ENCODE measurements at places on chromosomes 5 and 9.

GRCh38 chr5:141878186-141878710, at the start of gene PCDH1:
TSS of gene PCDH1 (minus strand) at chr5:141878410. CDS start at chr5:141878262, 148 bp downstream.
- no peak for DNase-seq

GRCh38 chr5:96984506-96985192, 48.8 kb downstream of the LNPEP start:
- DNase-seq: no peak

GRCh38 chr9:108579757-108580439, 275.9 kb downstream of the ACTL7B start:
- DNase-seq: no peak

DNA sequence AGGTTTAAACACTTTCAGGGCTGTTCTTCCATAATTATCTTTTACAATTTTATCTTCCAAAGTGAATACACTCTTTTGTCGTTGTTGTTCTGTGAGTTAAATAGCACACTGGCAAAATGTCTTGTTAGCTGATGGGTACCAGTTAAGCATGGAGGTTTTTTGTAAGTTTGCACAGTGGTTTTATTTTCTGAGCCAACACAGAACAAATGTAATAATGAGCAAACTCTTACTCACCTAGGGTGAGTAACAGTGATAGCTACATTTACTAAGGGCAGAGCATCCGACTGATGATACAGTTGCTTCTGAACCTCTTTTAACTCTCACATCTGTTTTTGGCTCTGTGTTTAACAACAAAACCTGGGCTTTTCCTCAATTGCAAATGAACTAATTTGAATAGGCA, 103.2 kb downstream of the CTNND2 start:
- no peak for DNase-seq

DNA sequence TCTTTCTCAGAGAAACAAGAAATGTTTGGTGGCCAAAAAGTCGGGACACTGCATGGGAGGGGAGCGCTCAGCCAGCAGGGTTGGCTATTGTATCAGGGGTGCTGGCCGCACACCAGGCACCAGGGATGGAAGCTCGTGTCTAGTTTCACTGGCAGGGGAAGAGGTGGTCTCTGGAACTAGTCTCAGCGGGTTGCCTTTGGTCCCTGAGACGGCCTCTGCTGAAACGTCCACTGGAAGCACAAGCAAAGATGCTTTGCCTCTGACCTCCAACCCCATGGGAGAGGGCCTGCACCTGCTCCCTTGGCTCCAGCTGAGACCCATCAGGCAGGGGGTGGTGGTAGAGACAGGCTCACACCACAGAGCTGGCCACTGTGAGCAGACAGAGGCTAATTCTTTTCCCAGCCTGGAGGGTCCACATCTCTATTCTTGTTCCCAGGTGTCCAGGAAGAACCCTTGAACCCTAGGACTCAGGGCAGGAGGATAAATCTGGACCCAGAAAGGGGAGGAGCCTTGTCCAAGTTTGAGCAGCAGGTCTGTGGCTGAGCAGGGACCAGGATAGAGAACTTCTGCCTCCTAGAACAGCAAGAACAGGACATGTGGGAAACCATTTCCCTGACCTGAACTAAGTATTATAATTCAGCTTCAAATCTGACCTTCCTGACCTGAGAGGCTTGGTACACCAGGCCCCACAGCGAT, 102.6 kb downstream of the RGS3 start:
- DNase-seq: no peak

GRCh38 chr5:54304040-54304439, 6.3 kb downstream of the ARL15 start:
- DNase-seq: no peak

GRCh38 chr5:115396688-115397087, 100.2 kb upstream of the CCDC112 start:
- no peak for DNase-seq

- no peak for DNase-seq
Observed at GRCh38 chr9:124621371-124622328, 114.5 kb upstream of the NR5A1 start.

DNA sequence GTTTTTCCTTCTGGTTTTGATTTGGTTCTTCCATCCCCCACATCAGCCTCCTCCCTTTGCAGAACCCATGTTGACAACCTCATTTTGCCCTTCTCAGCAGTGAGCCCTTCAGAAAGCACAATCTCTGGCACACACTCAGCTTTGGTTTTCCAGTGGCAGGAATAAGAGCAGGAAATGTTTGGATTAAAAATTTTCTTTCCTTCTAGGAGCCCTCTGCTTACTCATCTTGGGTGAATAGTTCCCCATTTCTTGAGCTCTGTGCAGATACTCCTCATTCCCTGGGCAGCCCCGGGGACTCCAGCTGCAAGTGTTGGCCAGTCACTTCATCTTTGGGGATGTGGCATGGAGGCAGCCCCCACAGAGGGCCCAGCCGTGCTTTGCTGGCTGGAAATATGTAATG, 170.5 kb downstream of the NR3C1 start:
- no peak for DNase-seq

GRCh38 chr5:78985725-78986223, 664 bp upstream of the ARSB start:
- no peak for DNase-seq

DNA sequence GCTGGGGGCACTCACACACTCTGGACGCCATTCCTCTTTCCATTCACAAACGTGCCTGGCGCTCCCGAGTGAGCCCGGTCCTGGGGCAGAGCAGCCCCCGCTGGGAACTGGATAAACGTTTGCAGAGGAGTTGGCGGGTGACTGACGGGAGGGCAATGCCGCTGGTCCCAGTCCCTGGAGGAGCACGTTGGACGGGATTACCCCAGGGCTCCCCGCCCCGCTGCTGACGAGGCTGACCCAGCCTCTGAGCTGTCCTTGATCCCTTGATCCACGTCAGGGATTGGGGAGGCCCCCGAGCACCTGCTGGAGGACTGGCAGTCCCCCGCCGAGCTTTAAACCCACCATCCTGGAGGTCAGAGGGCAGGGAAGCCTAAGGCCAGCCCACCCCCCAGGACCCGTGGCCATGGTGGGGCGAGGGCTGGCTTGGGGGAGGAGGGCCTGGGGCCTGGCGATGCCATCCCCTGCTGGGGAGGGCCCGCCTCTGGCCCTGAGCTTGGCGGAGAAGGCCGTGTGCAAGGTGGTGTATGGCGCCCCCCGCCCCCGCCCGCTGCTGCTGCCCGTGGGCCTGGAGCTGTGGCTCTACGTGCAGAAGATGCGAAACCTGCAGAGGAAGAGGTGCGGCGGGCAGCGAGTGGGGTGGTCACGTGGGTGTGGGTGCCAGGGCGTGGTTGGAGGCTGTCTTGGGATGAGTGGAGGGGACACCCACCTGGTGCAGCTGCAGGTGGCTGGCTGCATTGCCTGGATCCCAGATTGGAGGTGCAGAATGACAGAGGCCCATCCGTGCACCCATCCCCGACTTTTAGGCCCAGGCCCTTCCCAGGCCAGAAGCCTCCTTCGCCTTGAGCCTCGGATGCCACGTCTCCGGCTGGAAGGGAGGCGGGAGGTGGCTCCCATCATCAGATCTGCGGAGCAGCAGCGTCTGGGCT, 4.5 kb downstream of the GPSM1 start:
- DNase-seq: no peak

- no peak for DNase-seq
Observed at GRCh38 chr9:76878933-76879332, 27.0 kb downstream of the PRUNE2 start.

GRCh38 chr9:112719696-112720095, 1.8 kb upstream of the INIP start:
- no peak for DNase-seq

- DNase-seq: no peak
Observed at GRCh38 chr5:35158622-35159369, 71.5 kb downstream of the PRLR start.

DNA sequence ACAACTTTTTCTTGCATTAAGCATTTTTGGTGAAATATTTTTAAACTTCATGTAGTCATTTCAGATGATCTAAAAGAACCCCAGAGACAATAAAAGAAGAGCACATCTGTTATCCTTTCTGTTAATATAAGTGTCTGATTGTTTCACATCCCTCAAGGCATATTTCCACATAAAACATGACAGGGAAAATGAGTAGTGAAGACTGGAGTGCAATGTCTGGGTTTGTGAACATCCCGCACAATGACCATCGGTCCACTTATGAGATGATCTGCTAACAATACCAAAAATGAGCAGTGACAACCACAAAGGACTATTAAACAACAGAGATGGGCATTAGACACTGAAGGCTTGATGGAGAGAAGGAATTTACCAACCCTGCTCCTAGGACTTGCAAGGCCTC, 209.1 kb downstream of the NR2F1-AS1 start:
- DNase-seq: no peak

- DNase-seq: no peak
Observed at GRCh38 chr5:149724130-149724840, 5.8 kb upstream of the PPARGC1B start.

GRCh38 chr5:170638454-170639220, 134.8 kb downstream of the KCNIP1 start:
- DNase-seq: no peak

DNA sequence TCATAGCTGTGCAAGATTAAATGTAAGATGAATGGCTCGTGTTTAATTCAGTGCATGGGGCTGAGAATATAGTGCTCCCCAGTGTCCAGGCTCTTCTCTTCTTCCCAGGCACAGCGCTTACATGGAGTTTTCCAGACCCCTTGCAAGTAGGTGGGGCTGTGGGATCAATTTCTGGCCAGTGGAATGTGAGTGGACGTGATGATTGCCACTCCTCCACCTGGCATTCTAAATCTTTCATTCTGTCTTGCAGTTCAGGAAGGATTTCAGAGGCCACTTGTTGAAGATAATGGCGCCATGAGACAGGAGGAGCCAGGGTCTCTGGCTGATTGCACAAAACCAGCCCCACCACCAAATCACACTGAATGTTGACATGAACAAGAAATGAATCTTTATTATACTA, 7.2 kb upstream of the PIP5K1B start:
- DNase-seq: no peak

GRCh38 chr9:93007529-93008058, 50.9 kb upstream of the SUSD3 start:
- no peak for DNase-seq

DNA sequence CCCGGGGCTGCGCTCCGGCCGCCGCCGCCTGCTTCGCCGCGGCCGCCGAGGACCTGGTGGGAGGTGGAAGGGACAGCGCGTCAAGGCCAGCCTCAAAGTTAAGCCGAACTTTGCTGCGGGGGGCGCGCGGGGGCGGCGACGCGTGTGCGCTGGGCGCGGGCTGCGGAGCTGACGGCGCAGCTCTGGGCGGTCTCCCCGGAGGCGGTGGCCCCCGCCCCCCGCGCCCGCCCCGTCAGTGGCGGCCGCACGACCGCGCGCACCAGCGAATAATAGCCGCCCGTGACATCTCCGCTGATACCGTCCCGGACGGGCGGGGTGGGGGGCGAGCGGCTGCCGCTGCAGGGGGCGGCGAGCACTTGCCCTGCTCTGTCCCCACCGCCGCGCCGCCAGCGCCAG, 579 bp upstream of the FAM78A start:
- DNase-seq: no peak

GRCh38 chr5:149317281-149318048, 27.8 kb upstream of the GRPEL2 start:
- no peak for DNase-seq

DNA sequence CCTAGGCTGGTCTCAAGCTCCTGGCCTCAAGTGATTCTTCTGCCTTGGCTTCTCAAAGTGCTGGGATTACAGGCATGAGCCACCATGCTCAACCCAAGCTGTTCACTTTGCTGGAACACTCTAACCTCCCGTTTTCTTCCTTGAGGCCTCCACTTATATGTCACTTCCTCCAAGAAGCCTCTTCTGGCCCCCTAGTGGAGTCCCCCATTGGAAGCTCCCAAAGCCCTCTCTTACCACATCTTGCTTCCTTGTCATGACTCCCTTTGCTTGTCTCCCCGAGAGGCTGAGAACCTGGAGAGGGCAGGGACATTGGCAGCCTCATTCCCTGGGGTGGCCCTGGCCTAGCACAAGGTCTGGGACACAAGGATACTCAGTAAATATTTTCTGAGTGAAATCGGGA, 80.8 kb downstream of the PDE6A start:
- no peak for DNase-seq

GRCh38 chr5:149893403-149893931, 51.1 kb downstream of the PDE6A start:
- no peak for DNase-seq

GRCh38 chr9:107218829-107219485, 64.1 kb upstream of the RAD23B start:
- DNase-seq: no peak

- no peak for DNase-seq
Observed at GRCh38 chr9:26662476-26662875, 230.1 kb downstream of the CAAP1 start.

DNA sequence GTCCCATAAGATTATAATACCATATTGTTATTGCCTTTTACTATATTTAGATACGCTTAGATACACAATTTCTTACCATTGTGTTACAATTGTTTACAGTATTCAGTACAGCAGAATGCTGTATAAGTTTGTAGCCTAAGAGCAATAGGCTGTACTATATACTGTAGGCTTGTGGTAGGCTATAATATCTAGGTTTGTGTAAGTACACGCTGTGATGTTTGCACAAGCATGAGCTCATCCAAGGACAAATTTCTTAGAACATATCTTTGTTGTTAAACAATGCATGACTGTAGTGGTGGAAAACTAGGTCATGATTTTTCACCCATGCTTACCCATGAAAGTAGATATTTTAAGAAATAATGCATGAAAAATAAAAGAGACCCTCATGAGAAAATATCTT, 509.4 kb upstream of the CDH18 start:
- no peak for DNase-seq

GRCh38 chr5:33283243-33283642, 157.5 kb upstream of the TARS1 start:
- DNase-seq: no peak

DNA sequence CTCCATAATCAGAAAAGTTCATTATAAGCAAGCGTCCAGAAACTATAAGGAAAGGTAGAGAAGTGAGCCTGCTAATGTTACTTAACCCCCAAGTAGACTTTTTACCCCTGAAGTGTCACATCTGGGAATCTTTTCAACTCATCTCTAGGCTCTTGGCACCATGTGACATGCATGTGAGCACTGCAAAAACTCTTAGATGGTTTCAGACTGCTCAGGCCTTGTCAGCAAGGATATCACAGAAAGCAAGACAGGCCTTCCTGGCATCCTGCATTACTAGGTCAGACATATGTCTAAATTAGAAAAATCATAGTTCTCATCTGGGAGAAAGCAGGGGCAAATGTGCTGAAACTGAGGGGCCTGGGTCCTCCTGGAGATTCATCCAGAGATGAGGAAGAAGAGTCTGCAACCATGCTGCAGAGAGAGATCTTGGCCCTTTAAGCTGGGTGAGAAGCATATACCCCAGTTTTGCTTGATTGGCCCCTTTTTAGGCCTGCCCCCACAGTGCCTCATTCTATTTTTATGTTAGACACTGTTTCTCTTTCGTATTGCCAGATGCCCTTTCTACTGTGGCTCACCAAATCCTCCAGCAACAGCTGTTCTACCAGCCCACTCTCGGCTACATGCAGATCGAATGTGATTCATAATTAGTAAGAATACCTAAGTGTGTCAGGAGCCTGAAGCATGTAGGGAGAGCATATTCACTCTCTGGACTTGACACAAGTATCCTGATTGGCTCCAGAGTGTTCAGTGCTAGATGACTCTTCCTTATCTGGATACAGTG, 19.0 kb downstream of the TMEM8B start:
- no peak for DNase-seq

All from cortex of kidney (tissue), 1 donor.